ENCODE measurements at places on chromosomes 16 and 17.

GRCh38 chr17:7016886-7017826 lies 4.7 kb downstream of the RNASEK start:
- no peak for DNase-seq

DNA sequence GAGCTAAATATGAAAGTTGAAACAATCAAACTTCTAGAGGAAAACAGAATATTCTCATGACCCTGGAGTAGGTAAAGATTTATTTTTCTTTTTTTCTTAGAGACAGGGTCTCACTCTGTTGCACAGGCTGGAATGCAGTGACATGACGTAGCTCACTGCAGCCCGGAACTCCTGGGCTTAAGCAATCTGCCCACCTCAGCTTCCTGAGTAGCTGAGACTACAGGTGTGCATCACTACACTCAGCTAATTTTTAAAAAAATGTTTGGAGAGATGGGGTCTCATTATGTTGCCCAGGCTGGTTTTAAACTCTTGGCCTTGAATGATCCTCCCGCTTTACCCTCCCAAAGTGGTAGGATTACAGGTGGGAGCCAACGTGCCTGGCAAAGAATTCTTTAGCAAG lies 15.5 kb downstream of the IKZF3 start:
- no peak for DNase-seq

- no peak for DNase-seq
These were observed 14.0 kb downstream of the FMNL1 start for GRCh38 chr17:45235416-45236281.

DNA sequence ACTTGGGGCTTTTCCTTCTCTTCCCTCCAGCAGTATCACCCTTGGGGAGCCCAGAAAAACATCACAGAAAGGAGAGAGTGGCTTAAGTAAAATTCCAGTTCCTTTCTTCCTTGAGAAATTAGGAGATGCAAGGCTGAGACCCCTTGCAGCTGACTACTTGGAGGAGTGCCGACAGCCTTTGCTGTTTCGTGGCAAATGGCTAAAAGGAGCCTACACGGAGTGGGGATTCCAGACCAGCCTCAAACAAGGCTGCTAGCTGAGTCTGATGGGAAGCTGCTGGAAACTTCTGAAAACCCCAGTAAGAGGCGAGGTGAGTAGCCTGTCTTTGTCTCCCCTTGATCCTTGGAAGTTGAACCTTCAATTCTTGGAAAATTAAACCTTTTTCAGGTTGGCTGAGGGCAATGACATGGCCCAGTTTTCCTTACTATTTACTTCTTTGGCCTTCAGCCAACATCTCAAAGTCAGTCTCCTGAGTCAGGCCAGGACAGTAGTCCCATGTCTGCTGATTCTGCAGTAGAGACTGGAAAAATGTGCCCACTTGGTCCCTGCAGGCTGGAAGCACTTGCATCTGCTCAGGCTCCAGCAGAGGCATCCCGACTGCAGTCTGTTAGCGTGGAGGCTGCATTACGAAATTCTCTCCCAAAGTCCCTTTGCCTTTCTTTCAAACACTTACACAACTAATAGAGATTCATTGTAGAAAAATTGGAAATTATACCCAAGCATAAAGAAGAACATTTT lies 23.4 kb downstream of the SMIM36 start:
- no peak for DNase-seq

DNA sequence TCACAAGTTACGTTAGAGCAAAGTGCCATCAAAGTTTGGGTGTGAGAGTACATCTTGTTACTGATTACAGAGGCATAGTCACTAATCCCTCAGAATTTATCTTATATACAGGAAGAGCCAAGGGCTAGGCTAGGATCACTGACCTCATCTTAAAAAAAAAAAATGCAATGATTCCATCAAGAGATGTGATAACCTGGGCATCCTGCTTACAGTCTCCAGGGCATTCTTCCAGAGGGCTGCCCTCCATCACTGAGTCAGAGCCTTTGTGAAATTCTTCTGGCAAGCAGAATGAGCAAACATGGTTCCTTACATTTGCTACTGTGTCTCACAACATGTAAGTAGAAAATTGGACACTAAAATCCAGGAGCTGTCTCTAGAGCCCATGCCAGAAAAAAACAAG lies 410.6 kb downstream of the ZFHX3 start:
- no peak for DNase-seq

GRCh38 chr17:17500999-17501605 lies 4.9 kb upstream of the RASD1 start:
- no peak for DNase-seq

DNA sequence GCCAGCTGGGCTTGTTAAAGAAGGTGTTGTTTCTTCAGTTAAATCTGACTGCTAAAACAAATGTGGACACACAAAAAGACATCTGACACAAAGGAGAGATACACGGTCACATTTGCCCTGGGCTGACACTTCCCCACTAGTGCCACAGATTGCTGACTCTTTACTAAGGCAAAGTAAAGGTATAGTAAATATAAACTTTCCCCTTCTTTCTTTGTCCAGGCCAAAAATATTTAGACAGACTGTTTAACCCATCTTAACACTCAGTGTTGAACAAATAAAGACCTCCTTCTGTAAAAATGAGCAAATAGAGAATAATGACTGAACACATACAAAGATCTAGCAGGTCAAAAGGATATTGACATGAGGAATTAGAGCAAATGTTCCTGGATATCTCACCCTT lies 58.4 kb downstream of the SCNN1G start:
- no peak for DNase-seq

DNA sequence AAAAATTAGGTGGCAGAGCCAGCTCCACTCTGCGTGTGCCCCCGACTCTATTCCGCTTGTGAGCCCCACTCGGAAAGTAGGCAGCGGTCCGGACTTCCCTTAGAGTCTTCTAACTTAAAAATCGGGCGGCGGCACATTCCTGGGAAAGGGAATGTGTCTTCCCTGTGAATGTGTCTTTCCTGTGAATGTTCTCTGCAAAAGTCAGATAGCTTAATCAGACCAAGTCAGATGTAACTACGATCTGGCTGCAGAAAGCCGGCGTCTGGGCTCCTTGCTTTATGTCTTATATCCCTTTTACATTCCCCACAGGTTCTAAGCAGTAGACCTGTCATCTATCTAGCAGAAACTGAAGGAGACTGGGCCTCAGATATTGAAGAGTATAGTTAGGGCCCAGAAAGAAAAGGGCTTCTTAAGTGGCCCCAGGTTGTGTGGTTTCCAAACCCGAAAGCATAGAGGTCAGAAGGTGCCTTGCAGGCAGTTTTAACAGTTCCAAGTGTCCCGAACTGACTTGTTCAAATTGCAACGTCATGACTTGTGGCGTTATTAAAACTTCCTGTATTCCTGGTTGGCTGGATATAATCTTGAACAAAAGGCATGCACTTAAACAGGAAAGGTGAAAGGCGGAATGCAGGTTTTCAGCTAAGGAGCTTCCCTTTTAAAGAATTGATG lies 601 bp downstream of the PHKB start:
- DNase-seq, result no peak

DNA sequence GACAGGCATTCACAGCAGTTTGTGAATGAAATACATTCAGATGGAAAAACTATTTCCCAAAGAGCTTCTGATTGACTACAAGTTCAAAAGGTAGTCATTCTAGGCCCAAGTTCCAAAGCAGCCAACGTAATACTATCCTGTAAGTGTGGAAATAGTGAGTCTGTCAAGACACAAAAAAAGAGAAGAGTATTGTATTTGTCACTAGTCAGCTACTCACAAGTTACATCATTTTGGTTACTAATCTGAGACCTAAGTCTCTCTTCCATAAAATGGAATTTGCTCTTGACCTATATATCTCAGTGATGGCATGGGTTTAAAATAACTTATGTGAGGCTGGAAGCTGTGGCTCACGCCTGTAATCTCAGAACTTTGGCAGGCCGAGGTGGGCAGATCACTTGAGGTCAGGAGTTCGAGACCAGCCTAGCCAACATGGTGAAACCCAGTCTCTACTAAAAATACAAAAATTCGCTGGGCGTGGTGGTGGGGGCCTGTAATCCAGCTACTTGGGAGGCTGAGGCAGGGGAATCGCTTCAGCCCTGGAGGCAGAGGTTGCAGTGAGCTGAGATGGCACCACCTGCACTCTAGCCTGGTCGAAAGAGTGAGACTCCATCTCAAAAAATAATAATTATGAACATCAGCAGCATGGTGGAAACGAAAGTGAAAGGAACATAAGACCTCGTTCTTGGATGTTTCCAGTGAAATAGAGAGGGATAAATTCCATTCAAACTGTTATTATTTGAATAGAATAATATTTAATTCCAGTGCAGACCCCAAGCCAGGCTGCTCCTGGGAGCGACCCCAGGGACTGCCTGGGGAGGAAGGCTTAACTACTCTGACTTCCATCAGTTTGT lies 2.9 kb downstream of the CMC2 start:
- DNase-seq, result no peak

DNA sequence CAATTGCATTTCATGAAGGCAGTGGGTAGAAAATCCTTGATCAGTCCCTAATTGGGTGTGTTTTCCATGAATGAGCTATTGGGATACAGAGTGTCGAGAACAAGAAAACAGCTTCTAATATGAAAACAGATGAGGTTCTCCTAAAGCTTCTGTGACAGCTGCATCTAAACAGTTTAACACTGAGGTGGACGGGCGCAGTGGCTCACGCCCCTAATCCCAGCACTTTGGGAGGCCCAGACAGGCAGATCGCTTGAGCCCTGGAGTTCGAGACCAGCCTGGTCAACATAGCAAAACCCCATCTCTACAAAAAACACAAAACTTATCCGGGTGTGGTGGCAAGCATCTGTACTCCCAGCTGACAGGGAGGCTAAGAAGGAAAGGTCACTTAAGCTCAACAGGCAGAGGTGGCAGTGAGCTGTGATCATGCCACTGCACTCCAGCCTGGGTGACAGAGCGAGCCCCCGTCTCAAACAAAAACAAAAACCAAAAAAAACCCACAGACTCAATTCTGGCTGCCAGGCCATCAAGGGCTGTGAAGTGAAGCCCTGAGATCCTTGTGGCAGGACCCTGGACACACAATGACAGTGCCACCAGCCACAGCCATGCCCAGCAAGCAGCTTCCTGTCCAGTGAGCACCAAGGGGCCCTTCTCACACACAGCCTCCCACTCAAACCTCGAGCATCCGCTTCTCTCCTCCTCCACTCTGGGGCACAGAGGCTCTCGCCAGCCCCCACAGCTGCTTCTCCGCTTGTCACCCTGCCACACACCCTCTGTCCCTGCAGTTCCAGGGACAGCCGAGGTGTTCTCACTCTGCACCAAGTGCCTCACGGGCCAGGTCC lies 44.0 kb downstream of the ANKRD11 start:
- no peak for DNase-seq

GRCh38 chr16:89046491-89046890 lies 47.2 kb upstream of the ACSF3 start:
- DNase-seq, result no peak

- DNase-seq, result no peak
These were observed 2.5 kb downstream of the VASN start for GRCh38 chr16:4373909-4374742.

DNA sequence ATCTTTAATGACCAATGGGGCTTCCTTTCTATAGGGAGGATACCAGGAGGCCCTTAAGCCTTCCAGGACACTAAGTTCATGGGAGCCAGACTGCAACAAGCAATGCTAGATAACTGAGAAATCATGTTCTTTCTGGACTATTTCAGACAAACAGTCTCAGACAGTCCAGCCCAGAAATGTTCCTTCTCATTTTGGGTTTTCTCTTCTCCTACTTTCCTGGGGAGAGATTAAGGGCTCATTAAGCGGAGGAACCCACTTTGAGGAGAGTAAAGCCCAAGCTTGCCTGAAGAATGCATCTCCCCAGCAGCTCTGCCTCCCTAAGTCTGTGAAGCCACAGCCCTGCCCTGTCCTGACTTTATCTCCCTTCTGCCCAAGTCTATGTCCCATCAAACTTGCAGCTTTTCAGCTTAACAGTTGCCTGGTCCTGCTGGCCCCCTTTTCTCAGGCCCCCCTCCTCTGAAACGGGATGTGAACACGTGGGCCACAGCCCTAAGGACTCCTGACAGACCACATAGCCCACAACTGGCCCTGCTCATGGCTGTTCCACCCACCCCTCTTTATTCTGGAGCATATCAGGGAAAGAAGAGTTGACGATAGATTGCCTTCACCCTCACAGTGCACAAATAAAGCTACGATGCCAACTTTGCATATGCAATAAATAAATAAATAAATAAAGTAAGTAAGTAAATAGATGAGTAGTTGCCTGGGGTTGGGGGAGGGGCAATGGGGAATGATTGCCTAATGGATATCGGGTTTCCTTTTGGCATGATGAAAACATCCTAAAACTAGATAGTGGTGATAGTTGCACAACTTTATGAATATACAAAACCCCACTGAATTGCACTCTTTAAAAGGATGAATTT lies 111.0 kb downstream of the N4BP1 start:
- no peak for DNase-seq

- DNase-seq, result no peak
These were observed 51.8 kb downstream of the BEAN1 start for GRCh38 chr16:66478733-66479511.

GRCh38 chr17:17890773-17891759 lies 54.3 kb upstream of the SREBF1 start:
- DNase-seq, result no peak

DNA sequence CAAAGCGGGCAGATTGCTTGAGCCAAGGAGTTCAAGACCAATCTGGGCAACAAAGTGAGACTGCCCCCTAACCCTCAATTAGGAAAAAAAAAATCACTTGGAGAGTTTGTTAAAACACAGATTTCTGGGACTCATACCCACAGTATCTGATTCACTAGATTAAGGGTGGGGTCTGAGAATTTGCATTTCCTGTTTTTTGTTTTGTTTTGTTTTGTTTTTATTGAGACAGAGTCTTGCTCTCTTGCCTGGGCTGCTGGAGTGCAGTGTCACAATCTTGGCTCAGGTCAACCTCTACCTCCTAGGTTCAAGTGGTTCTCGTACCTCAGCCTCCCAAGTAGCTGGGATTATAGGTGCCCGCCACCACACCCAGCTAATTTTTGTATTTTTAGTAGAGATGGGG lies 1.1 kb downstream of the HEATR9 start:
- DNase-seq, result no peak

DNA sequence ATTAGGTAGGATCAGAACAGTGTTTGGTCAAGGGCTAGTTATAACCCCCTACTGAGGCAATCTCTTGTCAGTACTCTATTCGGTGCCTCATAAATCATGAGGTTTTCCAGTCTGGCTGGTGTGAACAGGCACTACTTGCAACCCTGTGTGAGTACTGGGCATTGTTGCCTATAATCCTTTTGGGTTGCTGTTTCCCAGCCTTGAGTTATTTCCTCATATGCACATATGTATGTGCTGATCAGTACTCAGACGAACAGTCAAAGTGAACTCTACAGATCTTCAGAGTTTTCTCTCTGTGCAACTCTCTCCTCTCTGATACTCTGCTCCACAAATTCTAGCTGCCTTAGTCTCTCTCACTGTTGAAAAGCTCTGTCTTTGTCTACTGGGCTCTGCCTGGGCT lies 164.3 kb downstream of the CDK5R1 start:
- DNase-seq, result no peak

DNA sequence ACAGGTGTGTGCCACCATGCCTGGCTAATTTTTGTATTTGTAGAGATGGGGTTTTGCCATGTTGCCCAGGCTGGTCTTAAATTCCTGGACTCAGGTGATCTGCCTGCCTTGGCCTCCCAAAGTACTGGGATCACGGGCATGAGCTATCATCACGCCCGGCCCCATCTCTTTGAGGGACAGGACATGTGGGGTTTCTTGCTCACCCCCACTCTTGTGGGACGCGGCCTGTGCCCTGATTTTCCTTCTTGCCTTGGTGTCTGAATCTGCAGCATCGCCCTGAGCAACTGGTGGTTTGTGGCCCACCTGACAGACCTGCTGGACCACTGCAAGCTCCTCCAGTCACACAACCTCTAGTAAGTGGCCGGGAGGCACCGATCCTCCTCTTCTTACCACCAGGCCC lies 25.6 kb downstream of the NUP85 start:
- DNase-seq, result no peak

GRCh38 chr17:10261098-10261497 lies 62.7 kb upstream of the GAS7 start:
- DNase-seq, result no peak

GRCh38 chr17:73929860-73930430 lies 273.5 kb upstream of the RPL38 start:
- no peak for DNase-seq
